Stimulated activated CD8-positive, alpha-beta memory T cell treated with anti-CD3 and anti-CD28 coated beads, Interleukin-4, amount 100 ng/mL, for 1 hour (primary cell): ENCODE measurements at places on chromosomes 2 and 18.

- DNase-seq, result no peak
These were observed 36.6 kb downstream of the USP34 start for GRCh38 chr2:61434314-61434713.

DNA sequence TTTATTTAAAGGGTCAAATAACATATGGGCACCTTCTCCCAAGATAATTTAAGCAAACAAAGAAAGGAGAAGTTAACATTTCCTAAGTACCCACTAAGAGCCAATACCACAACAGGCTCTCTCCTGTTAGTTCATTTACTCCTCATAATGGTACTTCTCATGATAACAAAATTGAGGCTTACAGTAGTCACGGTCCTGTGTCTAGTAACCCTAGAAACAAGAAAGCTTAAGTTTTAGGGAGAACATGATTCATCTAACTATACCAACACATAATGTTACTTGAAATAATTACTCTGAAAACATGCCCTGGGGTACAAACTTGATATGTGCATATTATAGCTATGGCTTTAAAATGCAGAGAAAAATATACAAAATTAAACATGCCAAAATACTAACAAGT lies 19.8 kb downstream of the IWS1 start:
- DNase-seq, result no peak

GRCh38 chr2:167122389-167122788 lies 234.1 kb downstream of the XIRP2 start:
- DNase-seq, result no peak

GRCh38 chr2:241768850-241769249 lies 7.8 kb upstream of the GAL3ST2 start:
- DNase-seq, result no peak

DNA sequence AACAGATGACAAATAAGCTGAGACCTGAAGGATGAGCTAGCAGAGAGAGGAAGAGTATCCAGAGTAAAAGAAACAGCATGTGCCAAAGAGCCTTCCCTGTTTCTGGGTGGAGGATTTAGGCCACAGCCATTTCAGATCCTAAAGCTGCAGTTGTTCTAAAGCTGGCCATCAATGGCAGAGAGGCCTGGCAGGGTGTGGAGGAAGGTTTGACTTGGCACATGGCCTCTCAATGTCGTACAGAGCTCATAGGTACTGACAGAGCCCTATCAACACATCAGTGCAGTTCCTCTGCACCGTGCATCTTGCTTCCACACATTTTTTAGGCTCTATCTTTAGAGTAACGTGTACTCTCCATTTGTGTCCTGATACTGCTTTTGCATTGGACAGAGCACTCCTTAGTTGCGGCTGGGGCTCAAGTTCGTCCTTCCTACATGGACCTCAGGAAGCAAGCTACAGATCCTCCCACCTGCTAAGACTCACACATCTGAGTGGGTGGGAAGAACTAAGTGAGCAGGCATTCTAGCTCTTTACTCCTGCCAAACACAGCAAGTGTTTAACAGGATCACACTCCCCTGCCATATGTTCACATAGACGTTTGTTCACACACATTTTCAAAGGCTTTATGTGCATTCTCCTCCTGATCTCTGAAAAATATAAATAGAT lies 3.0 kb upstream of the CHMP3 start:
- no peak for DNase-seq

- no peak for DNase-seq
These were observed 241.2 kb upstream of the TANK start for GRCh38 chr2:160918906-160919503.

GRCh38 chr2:21427606-21428005 lies 303.8 kb downstream of the TDRD15 start:
- no peak for DNase-seq

DNA sequence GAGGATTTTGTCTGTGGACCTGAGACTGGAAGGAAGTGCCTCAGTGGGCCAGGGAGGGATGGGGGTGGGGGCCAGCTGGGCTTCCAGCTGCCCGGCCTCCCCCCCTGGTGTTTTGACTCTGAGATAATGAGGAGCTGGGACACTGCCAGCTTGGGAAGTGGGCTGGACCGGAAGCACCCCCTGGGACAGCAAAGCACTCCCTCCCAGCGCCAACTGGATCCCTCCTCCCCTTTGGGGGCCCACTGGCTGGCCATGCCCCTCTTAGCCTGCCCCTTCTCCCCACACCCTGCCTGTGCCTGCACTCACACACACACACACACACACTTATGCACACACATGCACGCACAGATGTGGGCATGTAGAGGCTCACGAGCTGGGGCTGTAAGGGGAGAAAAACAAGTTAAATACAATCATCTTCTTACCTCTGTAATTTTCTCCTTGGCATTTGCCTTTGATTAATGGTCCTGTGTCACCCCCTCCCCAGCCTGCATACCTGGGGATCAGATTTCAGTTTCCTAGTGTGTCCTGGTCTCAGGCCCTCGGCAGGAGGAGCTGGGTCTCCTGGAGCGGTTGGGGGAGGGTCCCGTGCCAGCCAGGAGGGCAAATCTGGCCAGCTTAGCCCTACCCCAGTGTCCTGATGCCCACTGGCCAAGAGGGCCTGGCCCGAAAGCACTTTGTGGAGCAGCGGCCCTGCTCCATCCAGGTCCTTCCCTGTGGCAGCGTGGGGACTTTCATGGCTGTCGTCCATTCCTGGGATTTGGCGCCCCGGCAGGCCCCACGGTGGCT lies 3.6 kb downstream of the ITM2C start:
- DNase-seq, result no peak

DNA sequence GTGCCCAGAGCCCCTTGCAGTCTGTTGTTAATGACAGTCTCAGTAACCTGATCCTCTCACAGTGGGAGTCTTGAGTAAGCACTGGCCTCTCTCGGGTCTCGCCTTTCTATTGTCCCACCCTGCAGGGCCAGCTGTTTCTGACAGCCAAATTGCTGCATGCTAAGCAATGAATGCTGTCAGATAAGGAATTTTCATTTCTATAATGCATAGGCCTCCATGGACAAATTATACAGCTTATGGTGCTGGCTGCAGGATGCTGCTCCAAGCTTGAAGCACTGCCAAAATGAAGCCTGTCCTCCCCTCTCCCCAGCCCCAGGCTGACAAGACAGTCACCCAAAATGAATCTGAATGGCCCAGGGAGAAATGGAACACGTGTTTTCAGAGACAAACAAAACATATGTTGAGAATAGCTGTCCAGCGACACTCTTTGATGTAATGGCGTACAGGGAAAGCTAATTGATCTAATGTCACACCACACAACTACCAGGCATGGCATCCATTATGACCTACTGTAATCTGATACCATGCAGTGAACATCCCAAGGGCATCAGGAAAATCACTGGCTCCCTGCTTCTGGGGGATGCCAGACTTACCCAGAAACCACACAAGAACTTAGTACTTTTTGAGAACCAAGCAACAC lies 36.8 kb downstream of the ACVR1 start:
- DNase-seq, result no peak

- DNase-seq, result no peak
These were observed 44.7 kb upstream of the KIDINS220 start for GRCh38 chr2:8882094-8882493.

DNA sequence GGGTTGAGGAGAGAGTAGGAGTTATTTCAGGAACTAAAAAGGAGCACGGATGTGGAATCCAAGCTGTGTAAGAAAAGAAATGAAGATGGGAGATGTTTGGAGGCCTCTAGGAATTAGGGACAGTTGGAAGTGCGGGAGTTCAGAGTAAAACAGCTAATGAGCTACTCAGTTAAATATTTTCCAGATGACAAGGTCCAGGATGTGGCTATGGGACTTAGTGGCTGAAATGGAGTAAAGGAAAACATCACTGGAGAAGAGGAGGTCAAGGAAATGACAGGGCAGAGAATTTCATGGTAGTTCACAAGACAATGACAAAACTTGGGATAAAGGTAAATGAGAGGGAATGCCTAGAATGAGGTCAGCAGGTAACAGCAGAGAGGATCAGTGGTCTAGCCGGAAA lies 13.0 kb downstream of the GPR155 start:
- no peak for DNase-seq

- no peak for DNase-seq
These were observed 766.7 kb upstream of the HS6ST1 start for GRCh38 chr2:129085386-129085785.

DNA sequence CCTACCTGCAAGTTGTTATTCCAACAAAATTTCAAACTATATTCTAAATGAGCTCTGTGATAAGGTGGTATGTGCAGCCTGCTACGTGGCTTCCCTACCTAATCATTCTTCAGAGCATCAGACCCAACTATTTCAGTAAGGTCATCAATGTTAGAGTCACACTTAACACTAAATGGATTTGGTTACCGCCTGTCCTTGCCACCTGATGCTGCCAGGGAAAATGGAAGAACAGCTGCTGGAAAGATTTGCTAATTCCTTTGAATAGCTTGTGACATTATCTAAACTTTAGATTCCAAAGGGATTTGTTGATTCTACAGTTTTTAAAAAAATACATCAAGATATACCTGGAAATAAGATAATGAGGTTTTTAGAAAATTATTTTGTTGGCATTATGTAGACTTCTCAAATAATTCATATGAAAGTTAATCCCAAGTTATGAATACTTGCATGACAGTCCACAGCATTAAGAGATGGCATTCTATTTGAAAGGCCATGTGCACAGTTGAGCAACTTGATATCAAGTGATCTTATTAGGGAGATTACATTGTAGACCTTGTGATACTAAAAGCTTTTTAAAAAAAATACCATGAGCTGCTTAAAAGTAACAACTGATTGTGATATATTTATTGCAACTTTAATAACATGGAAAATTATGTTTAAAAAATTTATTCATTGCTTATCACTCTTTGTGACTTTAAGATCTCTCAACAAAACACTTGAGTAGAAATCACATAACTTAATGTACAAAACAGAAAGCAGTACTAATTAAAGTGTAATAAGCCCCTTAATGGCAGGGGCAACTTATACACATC lies 98.3 kb upstream of the UGP2 start:
- no peak for DNase-seq

DNA sequence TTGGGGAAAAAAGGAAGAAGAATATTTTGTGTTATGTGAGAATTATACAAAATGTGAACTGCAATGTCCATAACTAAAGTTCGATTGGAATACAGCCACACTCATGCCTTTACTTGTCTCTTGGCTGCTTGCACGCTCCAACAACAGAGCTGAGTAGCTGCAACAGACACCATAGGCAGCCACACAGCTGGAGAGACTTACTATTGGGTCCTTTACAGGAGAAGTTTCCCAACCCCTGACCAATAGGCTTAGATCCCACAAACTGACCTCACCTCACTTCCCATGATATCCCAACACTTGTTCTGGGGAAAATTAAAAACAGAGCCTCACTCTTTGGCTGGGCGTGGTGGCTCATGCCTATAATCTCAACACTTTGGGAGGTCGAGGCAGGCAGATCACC lies 213.8 kb downstream of the SH3BP4 start:
- no peak for DNase-seq

DNA sequence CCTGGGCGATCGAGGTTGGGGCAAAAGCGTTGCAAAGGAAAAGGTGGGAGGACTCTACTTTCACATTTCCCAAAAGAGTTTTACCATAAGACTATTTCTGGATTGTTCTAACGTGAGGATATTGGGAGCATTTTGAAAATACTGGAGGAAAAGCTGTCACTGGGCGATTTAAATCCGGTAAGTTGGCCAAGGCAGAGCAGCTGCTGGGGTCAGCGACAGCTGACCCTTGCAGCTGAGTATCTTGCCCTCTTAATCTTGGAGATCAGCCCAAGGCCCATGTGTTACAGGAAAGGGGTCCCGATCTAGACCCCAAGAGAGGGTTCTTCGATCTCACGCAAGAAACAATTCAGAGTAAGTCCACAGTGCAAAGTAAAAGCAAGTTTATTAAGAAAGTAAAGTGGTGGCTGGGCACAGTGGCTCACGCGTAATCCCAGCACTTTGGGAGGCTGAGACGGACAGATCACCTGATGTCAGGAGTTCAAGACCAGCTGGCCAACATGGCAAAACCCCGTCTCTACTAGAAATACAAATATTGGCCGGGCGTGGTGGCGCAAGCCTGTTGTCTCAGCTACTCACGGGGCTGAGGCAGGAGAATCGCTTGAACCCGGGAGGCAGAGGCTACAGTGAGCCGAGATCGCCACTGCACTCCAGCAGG lies 964 bp upstream of the ST3GAL5 start:
- no peak for DNase-seq

DNA sequence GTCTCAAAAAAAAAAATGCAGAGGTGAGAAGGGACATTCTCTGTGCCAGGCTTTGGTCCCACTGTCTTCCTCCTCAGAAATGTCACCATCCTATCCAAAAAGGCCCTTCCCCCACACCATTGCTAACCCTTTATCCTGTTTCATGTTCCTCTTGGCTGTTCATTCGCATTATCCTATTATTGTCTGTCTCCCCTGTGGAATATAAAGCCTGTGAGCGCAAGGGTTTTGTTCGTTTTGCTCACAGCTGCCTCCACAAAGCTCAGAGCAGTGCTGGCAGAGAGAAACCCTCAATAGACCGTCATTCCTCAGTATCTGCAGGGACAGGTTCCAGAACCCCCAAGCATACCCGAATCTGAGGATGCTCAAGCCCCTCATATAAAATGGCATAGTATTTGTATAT lies 91.8 kb downstream of the LOXHD1 start:
- DNase-seq, result no peak

DNA sequence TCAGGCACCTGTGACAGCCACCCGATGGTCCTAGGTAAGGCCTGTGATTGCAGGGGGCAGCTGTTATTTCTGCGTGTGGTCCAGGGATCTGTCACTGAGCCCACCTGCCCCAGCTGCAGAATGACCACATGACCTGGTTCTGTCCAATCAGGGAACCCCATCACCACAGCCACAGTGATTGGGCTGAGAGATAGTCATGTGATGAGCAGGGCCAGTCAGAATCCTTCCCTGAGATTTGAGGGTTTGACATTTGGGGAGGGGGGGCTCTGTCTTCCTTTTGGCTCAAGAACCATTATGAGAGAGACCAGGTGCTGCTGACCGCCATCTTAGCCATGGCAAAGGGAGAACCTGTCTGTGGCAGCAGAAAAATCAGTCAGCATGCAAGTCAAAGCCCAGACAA lies 147.2 kb downstream of the SMAD7 start:
- no peak for DNase-seq

DNA sequence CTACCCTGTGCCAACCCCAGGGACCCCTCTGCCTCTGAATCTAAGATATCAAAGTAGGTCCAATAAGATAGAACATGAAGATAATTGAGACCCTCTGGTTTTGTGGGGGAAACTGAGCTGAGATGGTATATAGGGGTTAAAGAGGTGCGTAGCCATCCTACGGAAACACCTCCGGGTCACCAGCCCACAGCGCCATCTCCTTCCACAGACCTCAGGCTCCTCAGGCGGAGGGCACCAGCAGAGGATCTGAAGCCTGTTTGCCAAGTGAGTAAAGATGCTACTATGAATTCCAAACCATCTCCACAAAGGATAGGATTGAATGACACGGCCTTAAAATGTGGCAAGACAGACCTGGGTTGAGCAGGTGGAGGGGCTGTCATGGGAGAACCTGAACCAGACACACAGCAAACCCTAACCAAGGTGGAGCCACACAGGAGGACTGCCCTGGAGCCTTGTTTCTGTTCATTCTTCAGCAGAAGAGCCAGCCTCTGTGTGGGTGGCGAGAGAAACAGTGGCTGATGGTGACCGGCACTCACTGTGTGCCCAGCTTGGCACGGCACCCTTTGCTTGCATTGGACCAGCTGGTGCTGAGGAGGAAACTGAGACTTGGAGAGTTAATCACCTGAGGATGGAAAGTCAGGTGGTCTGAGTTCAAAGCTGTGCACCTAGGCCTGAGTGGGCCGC lies 10.2 kb downstream of the GBX2 start:
- DNase-seq, result no peak
